ENCODE measurements at places on chromosomes 1 and 21. TPM values are rescaled to one million over a fixed set of nuclear protein-coding genes. Genes with fewer than 3 reads are reported as not detected.

The LHX8 gene
- total RNA-seq: not detected

The AVPR1B gene
- not detected for total RNA-seq

The PTBP2 gene
- total RNA-seq: 32.9 TPM

The TGFBR3 gene
- 22.3 TPM for total RNA-seq

The PTPN7 gene
- 0.49 TPM for total RNA-seq

The ASCL5 gene
- not detected for total RNA-seq

The LAMB3 gene
- 4.6 TPM for total RNA-seq

The F11R gene
- 84.2 TPM for total RNA-seq

The GBP6 gene
- total RNA-seq: not detected
